ENCODE measurements at places on chromosomes 1 and 21.

DNA sequence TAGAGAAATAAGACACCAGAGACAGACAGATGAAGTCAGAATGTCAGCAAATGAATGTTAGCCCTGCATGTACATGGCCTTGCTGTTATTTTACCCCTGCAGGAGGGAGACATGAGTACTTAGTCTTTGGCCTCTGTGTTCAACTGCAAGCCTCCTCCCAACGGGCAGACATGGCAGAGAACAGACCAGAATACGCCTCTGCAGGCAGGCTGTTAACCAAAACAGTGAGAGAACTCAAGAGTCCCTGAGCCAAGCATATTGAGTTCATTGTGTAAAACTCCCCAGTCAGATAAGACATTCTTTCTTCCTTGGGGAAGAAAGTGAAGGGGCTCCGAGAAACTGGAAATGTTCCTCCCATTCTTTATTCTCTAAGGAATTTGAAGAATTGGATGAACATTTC lies 150.9 kb downstream of the PHTF1 start:
- no peak for DNase-seq

GRCh38 chr1:247347477-247348222 lies 16.0 kb upstream of the ZNF496 start:
- no peak for DNase-seq

DNA sequence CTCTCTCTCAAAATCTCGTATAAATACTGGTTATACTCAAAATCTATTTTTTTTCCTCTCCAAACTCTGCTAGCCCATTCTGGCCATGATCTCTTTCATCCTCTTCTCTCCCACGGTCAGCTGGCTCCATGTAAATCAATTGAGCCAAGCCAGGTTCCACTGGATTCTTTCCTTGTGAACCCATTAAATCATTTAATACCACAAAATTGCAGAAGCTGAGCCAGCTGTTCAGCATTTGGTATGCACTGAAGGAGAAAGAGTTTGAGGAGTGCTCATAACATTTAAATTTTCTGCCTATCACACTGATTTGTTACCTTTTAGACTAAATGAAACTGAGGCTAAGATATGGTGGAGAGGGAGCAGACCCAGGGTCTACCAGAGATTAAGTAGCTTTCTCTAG lies 29.1 kb upstream of the TADA1 start:
- DNase-seq, result no peak

- no peak for DNase-seq
These were observed 75.1 kb downstream of the CAMTA1 start for GRCh38 chr1:6860401-6860800.

DNA sequence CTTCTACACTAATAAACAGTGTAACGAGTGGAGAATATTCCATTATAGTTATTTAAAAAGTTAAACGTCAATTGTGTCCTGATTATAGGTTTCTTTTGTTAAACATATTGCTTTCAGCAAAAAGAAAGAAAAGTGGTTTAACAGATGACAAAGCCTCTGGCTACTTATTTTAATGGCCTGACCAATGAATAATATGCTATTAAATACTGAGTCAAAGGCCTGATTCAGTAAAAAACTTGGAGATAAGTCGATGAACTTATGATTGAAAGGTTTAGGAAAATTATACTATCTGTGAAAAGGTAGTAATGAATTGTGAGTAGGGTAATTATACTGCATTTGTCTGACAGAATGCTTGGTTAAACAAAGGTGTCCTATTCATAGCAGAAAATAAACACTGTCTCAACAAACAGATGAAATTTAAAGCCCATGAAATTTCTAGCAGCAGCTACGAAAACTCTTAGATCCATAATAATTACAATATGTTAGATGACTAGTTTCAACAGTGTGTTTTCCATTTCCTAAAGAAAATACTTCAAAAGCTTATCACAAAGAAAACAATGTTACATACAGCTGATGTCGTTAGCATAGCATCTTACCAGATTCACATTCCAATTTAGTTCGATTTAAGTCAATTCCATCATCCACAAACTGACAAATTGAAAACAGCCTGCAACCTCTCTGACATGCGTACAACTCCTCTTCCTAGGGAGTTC lies 6.2 kb downstream of the TMEM59 start:
- DNase-seq, result no peak

GRCh38 chr1:109802136-109802900 lies 38.6 kb upstream of the EPS8L3 start:
- no peak for DNase-seq

DNA sequence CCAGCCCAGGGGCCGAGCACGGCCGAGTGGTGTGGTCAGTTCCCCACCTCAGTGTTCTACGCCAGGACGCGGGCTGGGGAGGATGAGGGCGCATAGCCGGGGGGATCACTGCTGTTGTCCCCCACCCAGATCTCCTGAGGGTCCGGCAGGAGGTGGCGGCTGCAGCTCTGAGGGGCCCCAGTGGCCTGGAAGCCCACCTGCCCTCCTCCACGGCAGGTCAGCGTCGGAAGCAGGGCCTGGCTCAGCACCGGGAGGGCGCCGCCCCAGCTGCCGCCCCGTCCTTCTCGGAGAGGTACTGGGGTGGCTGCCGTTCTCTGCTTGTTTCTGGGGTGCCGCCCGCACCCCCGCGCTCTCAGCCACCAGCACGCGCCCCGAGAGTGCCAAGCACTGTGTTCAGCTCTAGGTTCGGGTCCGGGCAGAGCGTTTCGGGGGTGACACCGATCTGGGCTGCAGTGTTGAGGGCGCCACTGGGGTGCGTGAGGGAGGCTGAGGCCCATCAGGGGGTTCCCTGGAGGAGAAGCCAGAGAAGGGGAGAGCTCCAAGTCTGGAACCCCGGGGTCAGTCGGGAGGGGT lies 17.4 kb downstream of the SAMD11 start:
- no peak for DNase-seq

GRCh38 chr1:19333587-19334354 lies 21.6 kb downstream of the SLC66A1 start:
- no peak for DNase-seq

DNA sequence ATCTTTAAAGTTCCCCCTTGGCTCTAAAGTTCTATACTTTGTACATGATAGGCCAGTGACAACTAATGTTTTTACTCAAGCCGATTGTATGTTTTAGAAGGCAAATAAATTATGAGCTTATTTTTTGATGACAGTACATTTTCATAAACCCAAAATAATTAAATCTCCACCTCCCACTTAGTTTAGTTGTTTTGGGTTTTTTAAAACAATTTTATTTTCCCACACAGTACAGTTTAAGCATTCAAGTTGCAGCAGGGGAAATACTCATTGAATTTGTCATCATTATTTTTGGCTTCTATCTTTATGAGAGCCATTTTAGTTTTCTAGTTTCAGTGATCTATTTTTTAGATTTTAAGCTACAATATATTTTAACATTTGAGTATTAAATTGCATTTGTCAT lies 93.6 kb downstream of the OLFML2B start:
- no peak for DNase-seq

- DNase-seq, result no peak
These were observed 12.3 kb upstream of the CTRC start for GRCh38 chr1:15425958-15426357.

DNA sequence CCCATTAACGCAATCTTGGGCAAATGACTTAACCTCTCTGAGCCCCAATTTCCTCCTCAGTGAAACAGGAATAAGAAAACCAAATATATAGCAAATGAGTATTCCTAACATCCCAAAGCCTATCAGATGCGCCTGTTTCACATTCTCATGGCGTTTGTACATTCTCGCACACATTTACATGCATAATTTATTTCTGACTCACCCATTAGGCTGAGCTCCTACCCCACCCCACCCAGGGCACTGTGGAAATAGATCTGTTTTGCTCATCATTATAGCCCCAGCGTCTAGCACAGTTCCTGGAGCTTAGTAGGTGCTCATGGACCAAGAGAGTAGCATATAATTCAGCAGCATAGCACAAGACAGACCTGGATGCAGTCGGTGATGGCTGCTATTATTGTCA lies 146.1 kb upstream of the VANGL1 start:
- no peak for DNase-seq
